Amygdala (tissue), 56 donors: ENCODE measurements at places on chromosomes 6 and 20.

- DNase-seq, result no peak
Observed at GRCh38 chr20:60587986-60588385, 629.8 kb downstream of the CDH26 start.

- no peak for DNase-seq
Observed at GRCh38 chr6:158205169-158205944, 37.2 kb downstream of the GTF2H5 start.

- DNase-seq, result no peak
Observed at GRCh38 chr20:40952136-40952535, 76.5 kb upstream of the TOP1 start.

- no peak for DNase-seq
Observed at GRCh38 chr6:111662072-111662793, 56.6 kb upstream of the TRAF3IP2 start.

- no peak for DNase-seq
Observed at GRCh38 chr6:56222499-56222898, 24.9 kb downstream of the COL21A1 start.

- no peak for DNase-seq
Observed at GRCh38 chr6:151359486-151359885, 31.9 kb downstream of the ZBTB2 start.

GRCh38 chr6:145023116-145023726 is 712.1 kb downstream of the EPM2A start:
- DNase-seq, result no peak

- no peak for DNase-seq
Observed at GRCh38 chr6:150142097-150142669, 661 bp upstream of the PPP1R14C start.

- no peak for DNase-seq
Observed at GRCh38 chr20:63628246-63628975, 1.5 kb upstream of the GMEB2 start.

GRCh38 chr6:16633961-16634360 is 127.3 kb downstream of the ATXN1 start:
- DNase-seq, result no peak

- DNase-seq, result no peak
Observed at GRCh38 chr20:44279228-44279627, 31.8 kb downstream of the FITM2 start.
